ENCODE measurements at places on chromosomes 11 and 22.

DNA sequence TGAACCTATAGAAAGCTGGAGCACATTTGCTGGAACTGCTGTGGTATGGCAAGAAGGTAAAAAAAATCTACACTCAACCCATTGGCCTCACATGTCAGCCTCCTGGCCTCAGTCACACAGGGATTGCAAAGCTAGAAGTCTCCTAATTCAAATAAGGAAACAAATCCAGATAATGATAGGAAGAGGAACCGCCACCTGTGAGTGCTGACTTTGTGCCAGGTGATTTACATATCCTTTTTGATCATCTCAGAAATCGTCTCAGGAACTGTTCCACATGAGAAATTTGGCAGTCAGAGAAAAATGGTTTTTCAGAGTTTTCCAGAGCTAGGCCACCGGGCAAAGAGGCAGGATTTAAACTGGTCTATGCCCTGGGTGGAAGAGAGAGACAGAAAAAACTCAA is 986 bp downstream of the NLRP10 start:
- DNase-seq, result no peak

GRCh38 chr11:28704801-28705200 is 596.6 kb downstream of the METTL15 start:
- DNase-seq, result no peak

- no peak for DNase-seq
Measured at GRCh38 chr22:42432818-42433217, 615 bp upstream of the NFAM1 start.

DNA sequence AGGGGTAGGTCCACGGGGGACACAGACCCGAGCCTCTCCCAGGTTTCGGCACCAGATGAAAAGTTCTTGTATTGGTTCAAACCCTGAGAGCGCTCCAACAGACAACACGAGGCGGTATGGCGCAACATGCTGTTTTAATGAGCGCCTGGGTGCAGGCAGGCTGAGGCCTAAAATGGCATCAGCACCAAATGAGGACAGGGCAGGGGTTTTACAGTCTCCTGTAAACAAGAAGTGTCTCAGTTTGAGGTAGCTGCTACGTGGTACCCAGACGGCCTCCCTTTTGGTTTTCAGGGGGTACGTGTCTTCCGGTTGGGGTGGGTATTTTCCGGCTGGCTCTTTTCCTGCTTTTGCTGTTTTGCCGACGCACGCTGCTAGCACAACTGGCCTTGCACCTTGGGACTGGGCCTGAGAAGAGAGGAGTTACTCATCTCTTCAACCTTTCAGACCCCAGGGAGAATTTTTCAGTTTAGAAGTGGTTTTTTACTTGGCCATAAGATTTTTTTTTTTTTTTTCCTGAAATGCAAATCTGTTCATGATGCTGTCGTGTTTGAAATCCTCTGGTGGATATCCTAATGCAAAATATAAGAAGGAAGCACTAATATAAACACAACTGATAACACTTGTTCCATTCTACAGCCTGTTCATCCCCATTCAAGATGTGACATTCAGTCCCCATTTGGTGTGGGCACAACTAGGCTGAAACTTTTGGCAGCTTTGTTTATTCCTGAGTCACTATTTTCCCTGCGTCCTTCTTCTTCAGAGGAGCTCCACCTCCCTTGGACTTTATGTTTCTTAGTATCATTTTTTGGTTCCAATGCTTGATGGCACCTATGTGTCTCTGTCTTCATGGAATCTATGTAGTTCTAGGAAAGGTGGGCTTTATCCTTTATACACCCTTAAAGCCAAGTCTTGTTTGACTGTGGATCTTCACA is 6.5 kb downstream of the PPFIBP2 start:
- no peak for DNase-seq

DNA sequence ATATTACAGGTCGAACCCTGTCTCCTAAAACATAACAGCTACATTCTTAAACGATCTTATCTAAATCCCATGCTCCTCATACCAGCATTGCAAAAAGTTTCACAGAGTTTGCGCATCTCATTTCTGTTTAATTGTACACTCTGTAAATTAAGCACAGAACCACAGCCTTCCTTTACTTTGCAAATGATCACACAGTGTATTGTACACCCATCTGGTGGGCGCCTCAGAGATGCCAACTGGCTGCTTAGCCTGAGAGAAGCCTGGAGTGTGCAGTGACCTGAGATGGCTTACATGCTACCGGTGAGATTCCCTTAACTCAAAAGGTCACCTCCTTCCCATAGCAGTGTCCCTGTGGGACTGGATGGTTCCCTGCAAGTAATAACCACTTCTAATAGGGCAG is 1077.3 kb downstream of the OPCML start:
- DNase-seq, result no peak

- DNase-seq, result no peak
Measured at GRCh38 chr11:122115524-122116379, at the start of gene BLID. Gene BLID, minus strand, starts transcription at chr11:122116215. Its CDS starts 293 bp downstream, at chr11:122115922.

- no peak for DNase-seq
Measured at GRCh38 chr11:29634244-29634643, 382.6 kb downstream of the KCNA4 start.

GRCh38 chr11:71986131-71986530 is 12.6 kb upstream of the IL18BP start:
- no peak for DNase-seq

DNA sequence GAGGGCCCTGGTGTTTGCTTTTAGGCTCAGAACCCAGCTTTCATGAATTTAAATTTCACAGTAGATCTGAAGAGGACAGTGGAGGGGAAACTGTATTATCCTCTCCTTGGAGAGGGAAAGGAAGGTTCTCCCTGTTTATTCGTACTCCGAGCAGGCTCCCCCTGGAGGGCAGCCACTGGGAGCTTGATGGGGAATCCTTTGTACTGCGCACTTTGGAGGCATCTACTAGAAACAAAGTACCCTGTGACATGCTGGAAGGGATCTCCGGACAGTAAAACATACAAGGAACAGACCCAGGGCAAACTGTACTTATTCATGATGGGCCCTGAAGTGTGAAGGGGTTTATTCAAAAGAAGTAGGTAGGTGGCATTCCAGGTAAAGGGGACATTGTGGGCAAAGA is 27.2 kb downstream of the NAV2 start:
- peak; percentile 41 for DNase-seq

GRCh38 chr11:7573558-7574296 is 59.9 kb downstream of the PPFIBP2 start:
- DNase-seq, result no peak

- DNase-seq, result no peak
Measured at GRCh38 chr22:47056776-47057470, 294.5 kb downstream of the TBC1D22A start.

GRCh38 chr11:127119356-127119755 is 118.8 kb upstream of the KIRREL3 start:
- no peak for DNase-seq

- DNase-seq, result no peak
Measured at GRCh38 chr11:132604431-132604830, 927.9 kb downstream of the OPCML start.
